ENCODE measurements at places on chromosomes 12 and 14.

- DNase-seq, result peak; percentile 76
These were observed 49.1 kb upstream of the RNU6-8 start for GRCh38 chr14:32252030-32252670.

DNA sequence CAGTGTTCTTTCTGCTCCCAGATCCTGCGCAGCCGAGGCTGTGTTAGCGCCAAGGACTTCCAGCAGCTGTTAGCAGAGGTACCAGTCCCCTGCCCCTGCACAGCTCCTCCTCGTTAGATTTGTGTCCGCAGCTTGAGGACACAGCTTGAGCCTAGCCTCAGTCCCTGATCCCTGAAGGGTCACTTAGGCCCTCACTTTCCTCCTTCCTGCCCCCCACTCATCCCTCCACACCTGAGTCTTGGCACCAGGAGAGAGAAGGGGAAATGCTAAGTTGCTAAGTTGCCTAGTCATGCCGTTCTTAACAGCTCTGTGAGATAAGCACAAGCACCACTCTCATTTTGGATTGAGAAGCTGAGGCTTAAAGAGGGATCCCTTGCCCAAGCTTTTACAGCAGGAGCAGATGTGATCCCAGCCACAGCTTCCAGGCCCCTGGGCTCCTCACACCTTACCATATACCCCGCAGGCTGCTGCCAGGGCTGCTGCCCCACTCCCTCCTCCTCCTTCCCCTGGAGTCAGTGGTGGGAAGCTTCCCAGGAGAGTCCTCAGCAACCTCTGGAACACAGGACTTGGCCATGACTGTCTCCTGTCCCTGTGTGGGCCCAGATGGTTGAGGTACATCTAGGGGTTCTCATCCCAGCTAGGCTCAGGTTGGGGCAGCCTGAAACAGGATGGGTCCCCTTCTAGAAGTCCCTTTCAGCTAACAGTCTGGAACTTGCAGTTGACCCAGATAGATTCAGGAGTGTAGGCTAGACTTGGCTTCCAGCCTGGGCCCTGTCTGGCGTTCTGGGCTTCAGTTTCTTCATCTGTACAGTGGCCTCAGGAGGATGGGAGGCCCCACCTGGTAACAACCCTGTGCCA, 975 bp downstream of the OGFOD2 start:
- DNase-seq, result no peak

GRCh38 chr14:75051556-75051899, 261 bp upstream of the MLH3 start:
- no peak for DNase-seq

GRCh38 chr12:47782372-47782770, 9.3 kb downstream of the SLC48A1 start:
- DNase-seq, result no peak

- no peak for DNase-seq
These were observed 153.0 kb upstream of the DIO3 start for GRCh38 chr14:101408077-101408831.

GRCh38 chr14:90445011-90445410, 48.2 kb downstream of the CALM1 start:
- no peak for DNase-seq
